ENCODE measurements at places on chromosomes 12 and 14. TPM values are rescaled to one million over a fixed set of nuclear protein-coding genes. Genes with fewer than 3 reads are reported as not detected.

TMEM233 gene
- not detected for total RNA-seq

FGF23 gene
- total RNA-seq = 0.10 TPM

DYRK2 gene
- total RNA-seq = 80.5 TPM

ITGB7 gene
- total RNA-seq = 3.2 TPM

LTA4H gene
- 68.1 TPM for total RNA-seq

IL23A gene
- 0.48 TPM for total RNA-seq

INHBC gene
- not detected for total RNA-seq

PPP4R4 gene
- total RNA-seq = 1.9 TPM

HOXC12 gene
- total RNA-seq = not detected

BMP4 gene
- 12.4 TPM for total RNA-seq

ARMH4 gene
- total RNA-seq = 22.0 TPM

PSME2 gene
- total RNA-seq = 155 TPM

TSPAN19 gene
- total RNA-seq = 0.56 TPM

YARS2 gene
- 23.6 TPM for total RNA-seq

RIPK3 gene
- 7.5 TPM for total RNA-seq

ANAPC5 gene
- 101 TPM for total RNA-seq

CCDC198 gene
- 60.3 TPM for total RNA-seq

RECQL gene
- 36.1 TPM for total RNA-seq

TAS2R19 gene
- total RNA-seq = 3.1 TPM

ADAMTS20 gene
- 1.2 TPM for total RNA-seq

FOXG1 gene
- total RNA-seq = 1.7 TPM

AMDHD1 gene
- 1.0 TPM for total RNA-seq

DPPA3 gene
- total RNA-seq = not detected

CCND2 gene
- 278 TPM for total RNA-seq

PTPRB gene
- 1.2 TPM for total RNA-seq

USP44 gene
- total RNA-seq = 0.69 TPM

MAP1LC3B2 gene
- total RNA-seq = 1.0 TPM

HNF1A gene
- total RNA-seq = 7.2 TPM

SDR9C7 gene
- 0.26 TPM for total RNA-seq

CIROP gene
- 0.40 TPM for total RNA-seq

PGF gene
- total RNA-seq = 16.8 TPM

PLEKHD1 gene
- total RNA-seq = 0.48 TPM

KCNA5 gene
- total RNA-seq = 0.98 TPM

FBXO21 gene
- 53.3 TPM for total RNA-seq

TBX3 gene
- total RNA-seq = 130 TPM

CNPY2 gene
- total RNA-seq = 194 TPM

CBLN3 gene
- total RNA-seq = 1.4 TPM

SERPINA5 gene
- total RNA-seq = 4.9 TPM

IKZF4 gene
- 6.1 TPM for total RNA-seq

AMN gene
- 18.3 TPM for total RNA-seq

MEG3 gene
- total RNA-seq = 0.74 TPM

RASAL1 gene
- total RNA-seq = 0.58 TPM

TSHR gene
- 0.65 TPM for total RNA-seq

KRT79 gene
- not detected for total RNA-seq

CBX5 gene
- 227 TPM for total RNA-seq

SPTB gene
- total RNA-seq = 5.0 TPM

RNASE13 gene
- not detected for total RNA-seq

Measured in type B pancreatic cell (in vitro differentiated cells).